NCI-H187 treated with DMSO at 0.1 percent for 48 hours (cell line): ENCODE measurements at places on chromosomes 2 and 18.
A peak's percentile ranks its signal among the peaks of the same experiment; 100 is the strongest.

- no peak for DNase-seq
Measured at GRCh38 chr2:38598991-38599295, 3.8 kb downstream of the HNRNPLL start.

DNA sequence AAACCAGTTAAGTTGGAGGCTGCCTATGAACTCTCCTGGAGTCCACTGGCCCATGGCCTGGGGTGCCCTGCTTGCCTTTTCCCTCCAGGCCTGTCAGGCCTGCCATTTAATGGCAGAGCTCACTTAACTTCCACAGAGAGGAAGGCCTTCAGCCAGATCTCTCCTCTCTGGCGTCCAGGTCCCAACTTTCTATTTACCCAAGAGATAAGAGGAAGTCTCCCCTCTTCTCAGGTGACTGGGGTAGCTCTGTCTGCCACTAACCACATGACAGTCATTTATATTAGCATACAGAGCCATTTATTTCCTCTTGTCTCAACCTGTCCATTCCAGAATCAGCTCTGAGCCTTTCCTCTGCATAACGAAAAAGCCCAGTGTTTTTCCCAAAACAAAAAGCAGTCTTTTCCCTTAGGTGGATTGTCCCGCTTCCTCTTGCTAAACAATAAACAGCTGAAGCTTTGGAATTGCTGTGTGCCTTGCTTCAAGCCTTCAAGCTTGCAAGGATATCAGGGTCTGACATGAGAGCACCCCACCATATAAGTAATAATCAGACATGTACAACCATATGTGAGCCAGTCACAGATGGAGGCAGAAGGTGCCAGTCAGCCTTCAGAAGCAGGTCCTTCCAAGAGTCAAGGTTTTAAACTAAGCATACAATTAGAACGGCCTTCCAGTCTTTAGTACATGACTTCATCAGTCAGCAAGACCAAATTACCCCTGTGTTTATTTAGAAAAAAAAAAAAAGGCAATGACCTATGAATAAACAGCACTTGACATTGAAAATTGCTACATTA is 71.2 kb upstream of the STPG4 start:
- DNase-seq = peak; percentile 57

DNA sequence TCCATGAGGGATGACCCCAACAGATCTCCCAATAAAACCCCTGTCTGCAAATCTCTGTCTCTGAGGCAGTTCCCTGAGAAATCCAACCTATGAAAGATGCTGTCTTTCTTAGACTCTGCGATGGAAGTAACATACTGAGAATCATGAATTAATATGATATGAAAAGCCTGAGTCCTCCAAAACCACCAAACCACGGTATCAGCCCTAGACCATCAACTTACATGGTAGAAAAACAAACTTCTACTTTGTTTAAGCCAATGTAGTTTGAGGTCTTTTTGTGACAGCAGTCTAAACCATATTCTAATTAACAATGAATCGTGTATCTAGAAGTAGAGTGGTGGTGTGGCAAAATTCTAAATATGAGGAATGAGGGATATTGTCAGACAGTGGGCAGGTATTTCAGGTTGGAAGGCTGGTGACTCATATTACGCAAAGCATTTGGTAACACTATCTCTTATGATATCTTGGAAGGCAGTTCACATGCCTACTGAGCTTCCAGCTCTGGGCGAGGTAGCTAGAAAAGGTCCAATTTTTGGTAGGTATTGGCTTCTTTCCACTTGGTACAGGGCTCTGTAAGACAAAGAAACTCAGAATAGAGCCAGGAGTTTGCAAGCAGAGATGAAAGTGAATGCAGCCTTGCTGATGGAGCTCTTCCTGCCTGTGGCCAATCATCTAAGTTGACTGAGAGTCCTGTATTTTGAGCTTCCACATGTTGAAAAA is 215.8 kb downstream of the ZFP36L2 start:
- DNase-seq = no peak

GRCh38 chr2:190678444-190679162 is 29.7 kb downstream of the NAB1 start:
- no peak for DNase-seq

DNA sequence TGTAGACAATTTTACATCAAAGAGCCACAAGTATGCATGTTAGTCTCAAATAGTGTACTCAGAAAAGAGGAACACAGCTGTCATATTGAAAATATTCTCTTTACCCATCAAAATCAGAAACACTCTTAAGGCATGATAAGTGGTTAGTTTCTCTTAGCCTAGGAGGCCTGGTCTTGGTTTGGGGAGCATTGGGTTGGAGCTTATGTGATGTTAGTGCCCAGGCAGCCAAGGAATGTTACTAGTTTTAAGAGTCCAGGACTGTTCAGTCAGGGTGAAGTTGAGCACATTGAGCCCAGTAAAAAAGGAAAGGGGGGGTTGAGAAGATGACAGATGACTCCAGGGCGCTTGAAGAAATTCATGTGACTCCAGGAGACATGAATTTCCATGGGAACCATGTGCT is 340.6 kb downstream of the HRH4 start:
- no peak for DNase-seq

DNA sequence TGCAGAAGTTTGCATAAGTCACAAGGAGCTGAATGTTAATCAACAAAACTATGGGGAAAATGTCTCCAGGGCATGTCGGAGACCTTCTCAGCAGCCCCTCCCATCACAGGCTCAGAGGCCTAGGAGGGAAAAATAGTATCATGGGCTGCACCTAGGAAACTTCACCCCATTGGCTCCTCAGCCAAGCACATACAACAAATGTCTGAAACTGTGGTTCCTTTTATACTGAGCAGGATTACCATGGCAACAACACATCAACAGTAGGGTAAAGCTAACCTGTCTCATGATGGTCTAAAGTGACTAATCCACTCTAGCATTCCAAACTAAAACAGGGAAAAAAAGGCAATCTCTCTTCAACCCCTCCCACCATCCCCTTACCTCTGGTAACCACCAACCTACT is 3.2 kb upstream of the NEMP2 start:
- no peak for DNase-seq

GRCh38 chr2:225573603-225574002 is 174.1 kb downstream of the NYAP2 start:
- DNase-seq = no peak

DNA sequence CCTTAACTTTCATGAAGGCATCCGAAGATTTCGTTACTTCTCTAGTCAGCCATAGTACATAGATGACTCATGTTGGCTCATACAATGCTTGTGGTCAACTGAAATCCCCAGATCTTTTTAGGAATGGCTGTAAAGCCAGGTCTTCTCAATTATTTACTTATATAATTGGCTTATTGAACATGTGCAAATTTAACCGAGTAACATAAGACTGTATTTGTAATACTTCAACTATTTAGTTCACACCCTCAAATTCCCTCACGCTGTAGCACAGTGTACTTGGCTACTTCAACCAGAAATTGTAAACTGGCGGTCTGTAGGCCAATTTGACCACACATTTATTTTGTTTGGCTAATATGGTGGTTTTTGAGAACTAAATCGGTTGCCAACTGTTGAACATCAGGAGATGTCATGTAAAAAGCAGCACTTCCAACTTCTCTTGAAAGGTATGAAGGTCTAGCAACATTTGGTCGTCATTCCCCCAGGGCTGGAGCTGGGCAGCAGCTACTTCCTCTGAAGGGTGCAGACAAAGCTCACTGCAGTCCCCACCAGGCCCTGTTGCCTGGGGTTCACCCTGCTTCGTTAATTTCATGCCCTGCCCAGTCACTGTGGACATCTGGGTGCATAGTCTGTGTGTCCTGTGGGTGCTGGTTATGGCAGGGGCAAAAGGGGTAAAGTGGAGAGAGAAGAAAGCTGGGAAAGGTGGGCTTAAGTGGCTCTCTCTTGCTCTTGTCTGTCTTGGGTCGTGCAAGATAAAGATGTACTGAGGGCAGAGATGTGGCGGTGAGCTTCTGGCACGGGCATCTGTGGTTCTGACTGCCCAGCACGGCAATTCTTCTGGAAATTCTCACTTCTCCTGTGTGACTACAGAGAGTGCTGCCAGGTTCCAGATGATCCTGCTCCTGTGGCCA is 3.2 kb upstream of the SH3RF3 start:
- no peak for DNase-seq

GRCh38 chr2:75959724-75960471 is 249.2 kb upstream of the GCFC2 start:
- DNase-seq = no peak

- no peak for DNase-seq
Measured at GRCh38 chr2:158143703-158144360, 42.2 kb downstream of the UPP2 start.

DNA sequence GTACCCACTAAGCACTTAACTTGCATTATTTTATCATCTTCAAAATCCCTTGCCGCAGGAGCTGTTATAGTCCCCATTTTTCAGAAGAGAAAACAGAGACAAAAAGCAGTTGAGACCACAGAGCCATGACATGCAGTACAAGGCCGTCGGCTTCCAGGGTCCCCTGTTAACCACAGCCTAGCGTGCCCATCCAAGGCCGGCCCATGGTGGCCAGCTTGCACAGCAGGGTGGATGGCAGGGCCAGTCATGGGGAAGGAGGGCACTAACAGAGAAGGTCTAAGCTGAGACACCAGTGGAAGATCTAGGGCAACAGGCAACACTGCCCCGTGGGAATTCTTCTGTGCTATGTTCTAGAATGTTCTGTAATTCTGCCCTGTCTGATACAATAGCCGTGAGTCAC is 192.6 kb upstream of the ID2 start:
- no peak for DNase-seq

DNA sequence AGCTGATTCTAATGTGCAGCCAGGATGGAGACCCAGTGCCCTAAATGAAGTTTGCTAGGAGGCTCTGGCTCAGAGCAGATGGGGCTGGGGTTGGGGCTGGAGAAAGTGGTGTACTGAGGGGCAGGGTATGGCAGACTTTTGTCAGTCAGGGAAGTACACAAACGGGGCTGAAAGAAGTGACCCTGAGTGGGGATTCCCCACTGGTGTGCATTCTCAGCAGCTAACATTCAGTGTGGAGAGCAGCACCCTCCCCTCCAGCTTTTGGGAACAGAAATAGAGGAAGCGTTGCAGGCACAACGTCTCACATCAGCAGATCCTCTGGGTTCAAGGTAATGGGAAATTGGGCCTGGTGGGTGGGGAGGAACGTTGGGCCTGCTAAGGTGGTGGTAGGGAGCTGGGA is 89.1 kb upstream of the GCFC2 start:
- DNase-seq = no peak

GRCh38 chr2:48116497-48116896 is 210.2 kb upstream of the FBXO11 start:
- DNase-seq = no peak

- DNase-seq = no peak
Measured at GRCh38 chr2:43417300-43417699, 178.5 kb downstream of the THADA start.

GRCh38 chr2:121197369-121198091 is 87.5 kb downstream of the TFCP2L1 start:
- no peak for DNase-seq

DNA sequence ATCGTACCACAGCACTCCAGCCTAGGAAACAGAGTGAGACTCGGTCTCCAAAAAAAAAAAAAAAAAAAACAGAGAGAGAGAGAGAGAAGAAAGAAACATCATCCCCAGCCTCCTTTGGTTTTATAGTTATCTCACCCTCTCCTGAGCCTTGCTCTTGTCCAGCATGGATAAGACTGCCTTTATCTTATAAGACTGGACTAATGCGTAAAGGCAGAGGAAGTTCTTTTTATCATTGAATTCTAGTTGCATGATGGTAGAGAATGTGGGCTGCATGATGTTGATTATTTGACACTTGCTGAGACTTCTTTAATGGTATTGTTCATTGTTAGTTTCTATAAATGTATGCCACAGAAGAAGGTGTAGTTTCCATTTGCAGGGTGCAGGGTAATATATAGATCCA is 124.4 kb downstream of the ZBTB7C start:
- no peak for DNase-seq

DNA sequence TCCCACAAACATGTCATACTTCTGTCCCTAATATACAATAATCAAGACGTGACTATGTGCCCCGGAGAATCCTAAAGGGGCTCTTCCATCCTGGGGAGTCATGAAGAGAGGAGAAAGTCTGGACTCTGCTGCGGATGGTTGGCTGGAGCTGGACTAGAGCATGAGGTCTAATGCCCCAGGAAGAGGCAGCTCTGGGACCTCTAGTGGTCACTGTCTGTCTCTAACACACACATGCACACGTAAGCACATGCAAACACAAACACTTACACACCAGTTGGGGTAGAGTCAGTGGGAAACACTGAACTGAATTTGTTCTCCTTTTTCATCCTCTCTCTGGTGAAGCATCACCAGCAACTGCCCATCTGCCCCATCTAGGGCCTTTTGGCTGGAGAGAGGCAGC is 271.6 kb downstream of the TDRD15 start:
- DNase-seq = no peak

GRCh38 chr2:127598711-127599110 is 47.2 kb upstream of the GPR17 start:
- DNase-seq = no peak

DNA sequence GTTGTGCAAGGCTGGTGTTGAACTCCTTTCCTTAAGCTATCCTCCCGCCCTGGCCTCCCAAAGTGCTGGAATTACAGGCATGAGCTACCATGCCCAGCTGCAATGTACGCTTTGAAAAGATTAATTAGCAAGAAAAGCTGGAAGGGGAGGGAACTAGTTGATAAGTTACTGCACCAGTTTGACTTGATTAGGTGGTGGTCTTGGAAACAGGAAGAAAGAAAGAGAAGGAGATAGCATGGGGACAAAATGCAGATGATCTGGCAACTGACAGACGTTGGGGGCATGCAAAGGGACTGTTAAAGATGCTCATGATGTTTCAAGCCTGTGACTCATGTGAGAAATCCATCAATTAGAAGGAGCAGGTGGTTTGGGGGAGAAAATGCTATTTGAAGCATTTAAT is 68.6 kb downstream of the PLEKHM3 start:
- no peak for DNase-seq

DNA sequence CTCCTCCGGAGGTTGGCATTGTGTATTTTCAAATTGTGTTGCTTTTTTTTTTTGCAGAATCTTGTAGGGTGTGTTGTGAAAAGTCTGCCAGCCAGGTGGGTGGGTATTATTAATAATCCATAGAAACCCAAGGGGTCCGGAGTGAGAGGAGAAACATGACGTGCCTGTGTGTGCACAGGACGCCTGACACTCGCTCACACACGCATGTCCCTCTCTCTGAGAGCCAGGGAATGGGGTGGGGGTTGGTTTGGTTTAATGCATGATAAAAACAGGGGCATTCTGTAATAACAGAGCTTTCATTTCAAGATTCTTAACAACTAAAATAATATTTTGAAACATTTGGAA is 224.8 kb downstream of the FAM210A start:
- no peak for DNase-seq

DNA sequence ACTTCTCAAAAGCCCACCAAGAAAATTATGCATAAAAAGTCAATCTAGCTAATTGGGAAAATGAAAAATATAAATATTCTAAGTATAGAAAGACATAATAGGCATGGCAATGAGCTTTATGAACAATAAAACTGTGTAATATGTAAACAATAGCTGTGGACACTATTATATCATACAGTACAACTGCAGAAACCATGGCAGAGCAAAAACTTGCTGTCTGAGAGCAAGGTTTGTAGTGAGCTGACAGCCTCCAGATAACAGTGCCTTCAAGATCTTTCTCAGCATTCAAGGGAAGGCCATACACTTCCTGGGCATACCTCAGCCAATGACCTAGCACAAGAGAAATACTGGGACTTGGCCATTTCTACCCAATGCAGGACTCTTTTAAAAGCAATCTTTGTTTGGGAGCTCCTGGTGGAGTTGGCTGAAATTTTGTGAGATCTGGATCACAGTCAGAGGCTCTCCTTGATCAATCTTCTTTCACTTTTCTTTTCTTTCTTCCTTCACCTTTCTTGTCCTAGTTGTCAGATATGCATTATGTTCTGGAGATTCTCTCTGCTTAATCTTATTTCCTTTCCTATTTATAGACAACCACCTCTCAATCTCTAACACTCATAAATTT is 427.2 kb upstream of the UBE2E3 start:
- DNase-seq = no peak

GRCh38 chr18:46408334-46408987 is 248.6 kb downstream of the LOXHD1 start:
- no peak for DNase-seq
